ENCODE measurements at places on chromosomes 3 and 15.

GRCh38 chr3:155362808-155363689, 69.6 kb upstream of the STRIT1 start:
- no peak for DNase-seq

- DNase-seq = no peak
These were observed 760.1 kb upstream of the CFAP20DC start for GRCh38 chr3:59809710-59810444.

- no peak for DNase-seq
These were observed 39.9 kb upstream of the LRTM1 start for GRCh38 chr3:54967731-54968161.

DNA sequence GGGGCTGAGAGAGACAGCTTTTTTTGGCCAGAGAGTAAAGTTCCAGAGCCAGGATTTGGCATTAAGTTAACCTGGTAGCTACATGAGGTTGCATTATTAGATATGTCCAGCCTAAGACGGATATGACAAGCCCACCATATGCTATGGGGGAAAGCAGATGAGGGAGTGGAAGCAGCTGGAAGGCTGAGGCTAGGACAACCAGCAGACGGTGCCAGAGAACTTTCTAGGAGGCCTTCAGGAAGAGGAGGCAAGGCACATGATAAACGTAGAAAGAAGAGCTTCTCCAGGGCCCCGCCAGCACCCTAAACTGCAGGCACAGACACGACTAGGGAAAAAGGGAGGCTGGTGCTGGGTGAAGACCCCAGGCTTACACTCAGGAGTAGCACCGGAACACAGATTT, 87.0 kb downstream of the CTNNB1 start:
- no peak for DNase-seq

DNA sequence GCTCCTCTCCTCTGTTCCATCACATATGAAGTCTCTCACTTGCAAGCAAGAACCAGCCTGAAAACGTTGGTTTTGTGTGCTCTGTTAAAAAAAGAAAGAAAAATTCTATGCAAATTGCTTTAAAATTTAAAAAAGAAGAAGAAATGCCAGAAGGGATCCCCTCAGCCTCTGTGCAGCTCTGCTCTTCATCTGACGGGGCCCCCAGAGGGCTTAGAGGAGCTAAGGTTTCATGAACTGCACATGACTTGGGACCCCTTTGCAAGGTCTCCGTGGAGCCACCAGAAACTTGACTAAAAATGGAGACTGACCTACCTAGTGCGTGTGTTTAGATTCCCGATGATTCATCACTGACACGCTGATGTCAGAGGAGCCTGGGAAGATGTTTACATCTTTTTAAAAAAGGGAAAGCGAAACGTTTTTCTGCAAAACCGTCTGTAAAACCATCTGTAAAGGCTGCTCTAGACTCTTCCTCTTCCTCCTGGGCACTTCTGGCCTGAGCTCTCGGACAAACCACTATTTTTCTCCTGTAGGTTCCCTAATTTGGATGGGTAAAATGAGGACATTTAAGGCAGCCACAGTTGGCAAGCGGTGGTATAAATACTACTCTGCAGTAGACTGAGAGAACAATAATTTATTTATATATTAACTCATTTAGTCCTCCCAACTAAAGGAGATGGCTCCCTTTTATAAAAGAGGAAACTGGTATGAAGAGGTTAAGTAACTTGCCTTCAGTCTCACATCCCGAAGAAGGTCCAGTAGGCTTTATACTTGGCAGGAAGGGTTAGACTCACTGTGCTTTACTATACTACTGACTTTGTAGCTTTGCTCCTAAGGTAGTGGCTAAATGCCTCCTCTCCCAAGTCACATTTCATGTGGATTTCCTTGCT, 67.2 kb upstream of the POLG start:
- no peak for DNase-seq

- DNase-seq = no peak
These were observed 12.8 kb downstream of the WDR48 start for GRCh38 chr3:39064646-39065045.

DNA sequence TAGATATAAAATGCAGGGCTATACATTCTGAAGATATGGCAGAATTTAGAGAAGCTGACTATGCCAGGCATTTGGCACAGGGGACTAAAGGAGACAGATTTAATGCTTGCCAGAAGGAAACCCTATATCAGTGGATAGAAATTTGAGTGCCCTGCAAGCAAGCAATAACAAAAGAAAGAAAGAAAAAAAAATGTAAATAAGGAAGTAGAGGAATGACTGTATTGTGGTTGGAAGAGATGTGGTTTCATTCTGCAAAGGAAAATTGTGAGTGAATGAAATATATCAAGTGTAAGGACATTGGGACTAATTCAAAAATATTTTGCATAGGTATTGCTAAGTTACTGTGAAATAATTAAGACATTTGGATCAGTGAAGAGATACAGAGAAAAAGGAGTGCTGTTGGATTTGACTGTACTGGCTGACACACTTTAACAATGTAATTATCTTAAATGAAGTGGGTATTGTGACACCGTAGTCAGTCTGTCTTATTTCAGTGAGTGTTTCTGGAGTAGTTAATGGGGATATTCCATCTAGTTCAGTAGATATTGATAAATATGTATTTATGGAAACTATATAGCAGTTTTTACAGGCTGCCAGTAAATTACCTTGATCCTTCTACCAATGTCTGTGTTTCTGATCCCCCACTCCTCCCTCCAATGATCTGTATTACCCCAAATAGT, 418.2 kb downstream of the CNTN4 start:
- no peak for DNase-seq

DNA sequence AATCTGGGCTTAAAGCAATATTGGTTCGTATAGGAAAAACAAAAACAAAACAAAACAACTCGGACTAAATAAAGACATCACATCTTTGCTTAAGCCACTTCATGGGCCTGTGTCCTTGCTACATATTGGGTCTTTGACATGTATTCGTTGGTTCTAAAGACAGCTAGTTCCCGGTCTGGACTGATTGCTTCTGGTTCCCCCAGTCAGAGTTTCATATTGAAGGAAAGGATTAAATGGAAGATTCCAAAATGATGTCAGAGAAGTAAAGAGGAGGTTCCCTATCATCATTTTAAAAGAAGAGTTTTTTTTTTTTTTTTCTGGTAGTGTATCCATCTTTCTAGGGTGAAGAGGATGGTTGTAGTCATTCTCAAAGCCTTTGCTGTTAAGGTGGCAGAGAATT, 2.3 kb downstream of the OXSR1 start:
- no peak for DNase-seq

DNA sequence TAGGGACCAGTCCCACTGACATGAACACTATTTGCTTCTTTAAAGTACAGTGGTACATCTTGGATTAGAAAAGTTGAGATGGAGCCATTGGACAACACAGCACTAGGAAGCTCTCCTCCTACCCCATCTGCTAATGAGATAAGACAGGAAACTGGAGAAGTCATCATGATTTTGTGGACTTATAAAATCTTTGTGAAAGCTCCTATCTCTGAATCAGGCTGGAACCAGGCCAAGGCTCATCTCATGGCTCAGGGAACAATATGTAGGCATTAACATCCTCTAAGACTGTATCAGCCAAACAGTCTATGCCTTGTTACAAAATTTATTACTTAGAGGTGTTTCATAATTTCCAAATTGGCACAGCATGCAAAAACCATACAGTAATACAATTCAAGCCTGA, 84.1 kb downstream of the BOC start:
- DNase-seq = no peak

GRCh38 chr3:194995922-194996321, 275.0 kb downstream of the XXYLT1 start:
- DNase-seq = no peak

GRCh38 chr15:98720577-98721565, 72.5 kb downstream of the IGF1R start:
- no peak for DNase-seq

DNA sequence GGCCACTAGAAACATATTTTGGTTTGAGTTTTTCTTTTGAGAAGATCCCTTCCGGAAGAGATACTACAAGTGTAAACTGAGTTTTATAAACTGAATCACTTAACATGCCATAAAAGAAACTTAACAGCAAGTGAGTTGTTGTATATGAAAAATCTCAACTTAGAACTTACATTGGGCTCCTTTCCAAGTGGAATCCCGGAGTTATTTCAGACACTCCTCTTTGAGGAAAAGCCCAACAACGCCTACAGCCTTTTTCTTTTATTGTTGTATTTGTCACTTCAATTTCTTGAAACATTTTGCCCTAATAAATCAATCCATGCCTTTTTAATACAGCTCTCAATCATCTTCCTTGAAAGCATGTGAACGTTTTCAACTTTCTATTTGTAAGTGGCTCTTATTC, 137.3 kb downstream of the FEZF2 start:
- no peak for DNase-seq

GRCh38 chr15:79896131-79896633, 632 bp downstream of the MTHFS start:
- no peak for DNase-seq

DNA sequence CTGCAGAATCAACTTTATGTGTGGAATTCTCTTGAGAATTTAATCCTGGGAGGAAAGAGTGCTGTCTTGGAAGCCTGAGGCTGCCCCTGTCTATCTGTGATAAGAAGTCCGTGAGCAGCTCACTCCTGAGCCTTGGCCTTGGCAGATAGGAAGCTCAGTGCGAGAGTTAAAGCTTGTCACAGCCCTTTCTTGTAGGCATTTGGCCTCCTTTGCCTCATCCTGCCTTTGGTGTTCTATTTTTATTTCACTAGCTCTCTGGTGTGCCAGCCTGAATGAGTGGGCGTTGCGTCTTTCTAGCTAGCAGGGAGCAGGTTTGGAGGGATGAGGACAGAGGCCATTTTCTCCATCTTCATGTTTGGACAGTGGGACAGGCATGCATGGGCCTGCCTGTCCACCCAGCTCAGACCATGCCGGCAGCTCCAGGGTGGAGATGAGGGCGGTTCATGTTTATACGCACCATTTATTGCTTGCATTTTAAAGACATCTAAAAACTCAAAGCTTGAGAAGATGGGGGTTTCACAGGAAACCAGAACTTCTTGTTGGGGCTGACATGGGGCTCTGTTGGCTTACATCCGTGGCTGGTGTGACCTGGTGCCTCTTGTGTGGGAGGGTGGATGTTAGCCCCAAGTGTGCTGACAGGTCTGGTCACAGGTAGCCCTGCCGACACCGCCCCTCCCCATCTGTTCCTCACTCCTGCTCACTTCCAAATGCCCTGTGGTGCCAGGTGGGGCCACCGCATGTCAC, 29.8 kb downstream of the IRAK2 start:
- DNase-seq = no peak

DNA sequence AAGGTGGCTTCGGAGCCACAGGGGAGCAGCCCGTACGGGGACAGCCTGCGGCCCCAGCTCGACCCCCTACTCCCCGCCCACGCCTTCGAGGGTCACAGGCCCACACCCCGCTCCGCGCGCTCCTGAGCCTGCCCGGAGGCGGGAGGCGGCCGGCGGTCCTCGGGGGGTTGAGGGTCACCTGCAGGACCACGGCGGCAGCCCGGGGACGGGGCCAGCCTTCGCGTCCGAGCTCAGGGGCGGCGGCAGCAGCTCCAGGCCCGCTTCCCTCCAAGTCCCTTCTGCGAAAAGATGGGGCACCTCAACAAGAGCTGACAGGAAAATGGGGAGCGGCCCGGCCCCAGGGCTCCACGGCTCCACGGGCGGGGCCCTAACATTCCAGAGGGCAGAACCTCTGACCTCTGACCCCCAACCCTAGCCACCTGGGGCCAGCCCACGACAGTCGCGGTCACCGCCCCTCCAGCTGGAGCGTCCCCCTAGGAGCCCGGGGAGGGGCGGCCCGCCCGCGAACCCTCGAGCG, 428 bp downstream of the LYSMD4 start:
- no peak for DNase-seq

- DNase-seq = no peak
These were observed 50.1 kb downstream of the LYSMD4 start for GRCh38 chr15:99683000-99683670.

DNA sequence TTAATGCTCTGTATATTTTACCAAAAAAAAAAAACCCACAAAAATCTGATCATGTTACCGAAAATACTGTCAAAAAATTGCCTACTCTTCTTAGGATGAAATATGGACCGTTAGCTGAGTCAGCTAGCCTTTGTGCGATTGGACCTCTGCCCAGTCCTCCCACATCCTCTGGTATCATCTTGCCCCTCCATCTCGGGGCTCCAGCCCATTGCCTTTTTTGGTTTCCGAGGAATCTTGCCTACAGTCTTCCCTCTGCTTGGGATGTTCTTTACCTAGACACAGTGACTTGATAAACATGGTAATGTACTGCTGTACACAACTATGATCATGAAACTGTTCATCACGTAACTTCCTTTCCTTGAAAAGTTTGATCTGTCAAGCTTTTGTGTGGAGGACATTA, 371.4 kb downstream of the SV2B start:
- DNase-seq = no peak

DNA sequence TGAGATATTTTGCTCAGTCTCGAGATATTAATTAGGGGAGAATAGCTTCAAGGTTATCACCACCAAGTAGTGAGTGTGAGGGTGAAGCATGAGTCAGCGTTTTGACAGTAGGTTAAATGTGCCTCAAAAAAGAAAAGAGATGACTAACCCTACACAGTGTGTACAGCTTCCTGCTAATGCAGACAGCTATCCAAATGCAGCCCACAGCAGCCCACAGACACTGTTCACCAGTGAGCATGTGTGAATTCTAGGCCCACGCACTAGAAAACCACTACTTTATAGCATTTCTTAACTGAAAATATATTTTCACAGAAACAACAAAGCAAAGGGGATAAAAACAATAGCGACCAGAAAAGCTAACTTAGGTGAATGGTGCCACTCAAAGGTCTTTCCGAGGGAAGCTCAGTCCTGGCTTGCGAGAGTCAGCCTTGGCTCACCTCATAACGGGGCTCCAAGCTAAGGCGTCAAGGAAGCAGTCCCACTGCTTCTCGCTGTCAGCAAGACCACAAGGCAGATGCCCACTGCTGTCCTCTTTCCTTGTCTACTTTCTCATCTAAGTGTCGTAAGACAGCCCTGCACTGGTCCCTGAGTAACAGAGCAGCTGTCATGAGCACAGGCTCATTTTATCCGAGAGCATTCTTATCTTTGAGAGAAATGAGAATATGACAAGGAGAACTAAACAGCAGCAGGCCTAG, 47.6 kb downstream of the TXNRD3 start:
- no peak for DNase-seq

DNA sequence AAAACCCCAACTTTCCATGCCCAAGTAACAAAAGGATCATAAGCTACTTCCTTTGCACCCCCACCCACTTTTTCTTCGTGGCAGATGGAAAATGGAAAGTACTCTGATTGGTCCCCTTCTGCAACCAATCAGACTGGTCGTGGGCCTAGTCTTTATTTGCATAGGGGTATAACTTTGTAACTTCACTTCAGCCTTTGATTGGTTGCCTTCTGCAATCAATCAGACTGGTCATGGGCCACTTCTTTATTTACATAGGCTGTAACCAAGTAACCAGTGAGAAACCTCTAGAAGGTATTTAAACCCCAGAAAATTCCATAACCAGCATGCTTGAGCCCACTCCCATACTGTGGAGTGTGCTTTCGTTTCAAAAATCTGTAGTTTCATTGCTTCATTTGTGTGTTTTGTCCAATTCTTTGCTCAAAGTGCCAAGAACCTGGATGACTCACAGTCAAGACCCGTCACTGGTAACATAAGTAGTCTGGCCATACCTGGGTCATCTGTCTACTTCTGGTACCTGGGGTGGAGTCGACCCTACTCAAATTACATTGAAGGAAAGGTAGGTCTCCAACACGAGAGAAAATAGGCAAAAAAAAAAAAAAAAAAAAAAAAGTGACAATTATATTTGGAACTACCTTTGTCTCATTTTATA, 41.9 kb downstream of the CMTM8 start:
- DNase-seq = no peak
